ENCODE measurements at places on chromosomes 6 and 20. TPM values are rescaled to one million over a fixed set of nuclear protein-coding genes. Genes with fewer than 3 reads are reported as not detected.

- DNase-seq = no peak
Observed at GRCh38 chr6:16168121-16168520, 39.2 kb downstream of the MYLIP start.

- no peak for DNase-seq
Observed at GRCh38 chr6:126747728-126748540, 370.5 kb upstream of the RSPO3 start.

GRCh38 chr6:75213112-75213511, 7.3 kb upstream of the COL12A1 start:
- DNase-seq = no peak

GRCh38 chr20:709991-710779, 34.6 kb upstream of the SCRT2 start:
- DNase-seq = no peak

GRCh38 chr6:56513631-56514030, 129.1 kb downstream of the DST start:
- DNase-seq = no peak

DNA sequence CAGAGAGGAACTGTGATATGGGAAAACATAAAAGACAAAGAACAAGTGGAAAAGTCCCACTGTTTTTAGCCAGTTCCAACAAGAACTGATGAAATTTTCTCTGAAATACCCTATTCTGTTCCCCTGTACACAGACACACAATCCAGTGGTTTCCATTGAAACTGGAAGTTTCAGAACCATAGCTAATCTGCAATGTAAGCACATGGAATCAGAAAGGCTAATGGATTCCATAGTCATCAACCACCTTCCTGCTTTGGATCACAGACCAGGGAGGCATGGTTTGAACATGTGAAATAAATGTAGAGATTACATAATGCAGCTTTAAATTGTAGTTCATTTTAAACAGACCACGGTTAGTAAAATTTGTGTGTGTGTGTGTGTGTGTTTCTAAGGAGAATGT, 242.1 kb downstream of the GJA1 start:
- no peak for DNase-seq

GRCh38 chr20:60816901-60817300, 435.2 kb upstream of the CDH4 start:
- DNase-seq = no peak

- peak; percentile 83 for DNase-seq
Observed at GRCh38 chr6:21587961-21588480, 5.5 kb upstream of the SOX4 start.

GRCh38 chr20:61761453-61762166, 304.1 kb downstream of the TAF4 start:
- DNase-seq = no peak

- no peak for DNase-seq
Observed at GRCh38 chr6:99894815-99895214, 99.2 kb downstream of the MCHR2 start.

DNA sequence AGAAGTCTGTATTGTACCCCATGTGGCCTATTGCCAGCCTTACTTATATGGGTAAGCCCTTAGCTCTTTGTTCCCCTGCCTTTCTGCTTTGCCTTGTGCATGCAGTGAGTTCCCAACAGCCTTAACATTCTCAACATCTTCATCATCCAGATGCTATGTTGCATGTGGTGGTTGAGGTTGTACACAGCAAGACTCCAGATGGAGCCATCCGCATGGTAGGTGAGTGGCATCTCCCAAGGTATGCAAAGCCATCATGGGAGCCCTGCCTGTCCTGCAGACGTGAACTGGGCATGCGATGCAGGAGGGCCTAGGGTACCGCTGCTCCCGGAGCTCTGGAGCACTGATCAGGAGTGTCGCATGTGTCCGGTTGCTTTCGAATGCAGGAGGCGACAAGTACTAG, 16.1 kb downstream of the CEP43 start:
- DNase-seq = no peak

DNA sequence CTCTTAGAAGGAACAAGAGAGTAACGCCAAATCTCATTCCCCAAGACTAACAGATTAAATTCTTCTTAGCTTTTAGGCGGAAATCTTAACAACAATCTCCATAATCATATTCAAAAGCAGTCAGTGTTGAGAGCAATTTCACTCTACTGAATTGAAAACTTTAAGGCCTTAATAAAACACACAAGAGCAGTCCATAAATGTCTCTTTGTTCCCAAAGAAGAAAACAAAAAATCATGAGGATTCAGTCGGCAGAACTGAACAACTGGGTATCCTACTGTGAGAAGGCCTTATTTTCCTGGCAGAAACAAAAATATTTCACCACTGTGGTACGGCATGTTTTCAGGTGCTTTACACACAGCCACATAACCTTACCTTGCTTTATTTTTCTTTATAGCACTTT, 14.4 kb downstream of the ABHD12 start:
- no peak for DNase-seq

DNA sequence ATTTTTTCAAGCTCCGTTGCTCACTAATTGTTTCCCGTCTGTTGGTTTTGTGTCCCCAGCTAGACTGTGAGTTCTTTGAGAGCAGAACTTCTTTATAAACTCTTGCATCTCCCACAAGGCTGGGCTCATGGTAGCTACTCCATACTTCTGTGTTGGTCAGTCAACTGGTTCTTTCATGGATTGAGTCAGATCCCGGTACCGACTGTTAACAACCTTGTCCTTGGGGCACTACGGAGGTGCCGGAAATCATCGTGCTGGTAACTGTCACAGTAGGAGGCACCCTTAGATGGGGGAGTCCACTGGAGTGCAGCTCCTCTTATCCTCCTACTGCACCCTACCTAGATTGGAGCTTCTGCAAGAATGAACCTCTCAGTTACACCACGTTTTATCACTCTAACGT, 8.6 kb upstream of the STX16 start:
- no peak for DNase-seq

DNA sequence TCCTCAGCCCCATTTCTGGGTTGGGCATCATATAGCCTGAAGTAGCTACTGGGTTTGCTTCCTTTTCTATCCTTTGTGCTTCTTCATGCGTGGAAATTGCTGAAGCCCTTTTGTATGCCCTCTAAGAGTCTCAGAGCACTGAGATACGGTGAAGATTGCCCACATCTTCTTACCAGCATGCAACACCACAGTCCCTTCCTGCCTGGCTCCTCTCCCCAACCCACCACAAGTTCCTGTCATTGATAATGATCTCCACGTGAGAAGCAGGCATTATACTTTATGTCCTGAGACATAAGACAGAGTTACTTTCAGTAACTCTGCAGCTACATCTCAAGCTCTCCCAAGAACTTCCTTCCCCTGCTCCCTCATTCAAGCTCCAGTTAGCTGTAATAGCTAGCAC, 15.8 kb upstream of the PLCB4 start:
- no peak for DNase-seq

DNA sequence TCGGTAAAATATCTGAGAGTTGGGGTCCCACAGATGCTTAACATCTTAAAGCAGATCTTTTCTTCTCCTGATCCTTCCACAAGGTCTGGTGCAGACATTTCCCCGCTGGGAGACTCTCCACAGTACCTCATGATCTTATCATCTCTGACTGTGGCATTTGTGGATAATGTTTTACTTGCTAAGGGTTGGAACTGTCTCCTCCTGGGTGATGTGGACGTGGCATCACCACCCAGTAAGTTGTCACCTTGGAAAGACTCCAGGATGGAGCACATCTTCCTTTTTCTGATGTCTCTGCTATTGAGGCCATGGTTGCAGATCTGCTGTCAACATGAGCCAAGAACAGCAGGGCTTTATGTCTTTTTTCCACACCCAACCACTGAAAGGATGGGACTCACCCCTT, 42.0 kb upstream of the FANCE start:
- no peak for DNase-seq

MAK gene
- 0.14 TPM for polyA plus RNA-seq

HLA-DPB1 gene
- polyA plus RNA-seq = 35.9 TPM

ZFP57 gene
- 0.77 TPM for polyA plus RNA-seq

KIF6 gene
- 0.43 TPM for polyA plus RNA-seq

KIAA0408 gene
- polyA plus RNA-seq = 2.3 TPM

CPXM1 gene
- 1.3 TPM for polyA plus RNA-seq

GPR6 gene
- not detected for polyA plus RNA-seq

MDFI gene
- polyA plus RNA-seq = 4.9 TPM

RAB44 gene
- not detected for polyA plus RNA-seq

Data from right cardiac atrium (tissue), 5 donors.